ENCODE measurements at places on chromosomes 2 and 18.

GRCh38 chr2:97732436-97733340 lies 19.3 kb downstream of the ZAP70 start:
- DNase-seq, result no peak
- H3K27ac ChIP-seq, result no peak overlapping the region
- H3K27me3 ChIP-seq, result no peaks in the 10 kb centered on the region
- no peak overlapping the region for H3K4me3 ChIP-seq
- H3K4me1 ChIP-seq, result no peaks in the 10 kb centered on the region

- no peak for DNase-seq
- H3K27ac ChIP-seq, result no peak overlapping the region
- H3K4me3 ChIP-seq, result no peak overlapping the region
- H3K27me3 ChIP-seq, result no peaks in the 10 kb centered on the region
Observed at GRCh38 chr18:42520138-42520537, 565.1 kb downstream of the PIK3C3 start.

- peaks cover 3% of the 10 kb centered on the region for H3K4me1 ChIP-seq
- no peak overlapping the region for H3K27ac ChIP-seq
- H3K27me3 ChIP-seq, result no peaks in the 10 kb centered on the region
- H3K4me3 ChIP-seq, result no peak overlapping the region
Observed at GRCh38 chr2:148680462-148680861, 35.9 kb downstream of the EPC2 start.

DNA sequence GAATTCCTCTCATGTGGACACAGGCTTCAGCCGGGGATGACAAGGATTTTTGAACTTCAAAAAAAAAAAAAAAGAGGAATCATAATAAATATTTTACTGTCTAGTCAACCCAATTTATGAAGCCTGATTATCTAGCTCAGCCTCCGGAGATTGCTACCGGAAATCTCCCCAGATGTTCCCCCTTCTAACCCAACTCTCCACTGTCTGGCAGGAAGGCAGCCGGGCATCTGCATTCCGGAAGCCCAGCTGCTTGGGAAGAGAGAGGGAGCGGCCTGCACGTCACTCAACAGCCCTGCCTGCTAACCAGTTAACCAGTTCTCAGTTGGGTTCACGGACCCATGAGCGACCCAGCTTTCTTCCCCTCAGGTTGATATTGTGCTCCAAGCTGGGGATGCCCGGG lies 87.2 kb upstream of the POU3F3 start:
- peaks cover 7% of the 10 kb centered on the region for H3K36me3 ChIP-seq
- no peak overlapping the region for H3K27ac ChIP-seq
- no peak overlapping the region for H3K4me3 ChIP-seq
- no peaks in the 10 kb centered on the region for H3K27me3 ChIP-seq

DNA sequence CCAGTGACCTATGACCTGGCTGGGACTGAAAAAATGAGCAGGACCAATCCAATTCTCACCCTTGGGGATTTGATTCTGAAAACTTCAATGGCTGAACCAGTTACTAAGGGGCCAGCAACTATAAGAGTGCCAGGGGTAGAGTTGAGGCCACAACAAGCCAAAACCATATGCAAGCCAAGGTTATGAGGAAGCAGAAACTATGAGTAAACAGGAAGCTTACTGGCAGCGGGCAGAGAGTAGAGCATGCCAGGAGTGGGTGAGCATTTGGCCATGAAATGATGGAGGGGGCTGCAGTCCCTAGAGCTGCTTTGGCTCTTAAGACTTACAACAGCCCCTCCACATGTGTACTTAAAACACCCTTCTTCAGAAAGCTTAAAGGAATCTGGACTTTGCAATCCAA lies 82.4 kb downstream of the RBMS1 start:
- H3K27me3 ChIP-seq, result no peaks in the 10 kb centered on the region
- no peak for DNase-seq
- H3K4me3 ChIP-seq, result no peak overlapping the region
- H3K4me1 ChIP-seq, result 0 out of 2 replicates have a peak, but pooled peaks cover 3% of the 10 kb centered on the region
- no peak overlapping the region for H3K27ac ChIP-seq

DNA sequence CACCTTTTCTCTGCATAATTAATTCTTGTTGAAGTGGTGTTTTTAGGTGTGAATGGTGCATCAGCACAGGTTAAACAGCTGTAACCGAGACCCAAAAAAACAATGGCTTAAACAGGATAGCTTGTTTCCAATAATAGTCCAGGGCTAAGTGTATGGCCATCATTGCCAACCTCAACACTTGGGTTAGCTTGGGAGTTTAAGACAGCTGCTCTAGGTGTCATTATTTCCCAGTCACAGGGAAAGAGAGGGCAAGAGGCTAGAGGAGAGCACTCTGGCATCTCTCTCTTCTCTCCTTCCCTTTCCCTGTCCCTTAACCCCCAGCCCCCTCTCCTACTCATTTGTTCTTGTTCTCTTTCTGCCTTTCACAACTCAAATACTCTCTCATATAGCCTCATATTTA lies 21.1 kb downstream of the BIRC6 start:
- no peak for DNase-seq
- no peaks in the 10 kb centered on the region for H3K27me3 ChIP-seq
- no peak overlapping the region for H3K27ac ChIP-seq
- no peak overlapping the region for H3K4me3 ChIP-seq

All from H9 (cell line).